IPS-NIHi11 (cell line): ENCODE measurements at places on chromosomes 1 and 21.

DNA sequence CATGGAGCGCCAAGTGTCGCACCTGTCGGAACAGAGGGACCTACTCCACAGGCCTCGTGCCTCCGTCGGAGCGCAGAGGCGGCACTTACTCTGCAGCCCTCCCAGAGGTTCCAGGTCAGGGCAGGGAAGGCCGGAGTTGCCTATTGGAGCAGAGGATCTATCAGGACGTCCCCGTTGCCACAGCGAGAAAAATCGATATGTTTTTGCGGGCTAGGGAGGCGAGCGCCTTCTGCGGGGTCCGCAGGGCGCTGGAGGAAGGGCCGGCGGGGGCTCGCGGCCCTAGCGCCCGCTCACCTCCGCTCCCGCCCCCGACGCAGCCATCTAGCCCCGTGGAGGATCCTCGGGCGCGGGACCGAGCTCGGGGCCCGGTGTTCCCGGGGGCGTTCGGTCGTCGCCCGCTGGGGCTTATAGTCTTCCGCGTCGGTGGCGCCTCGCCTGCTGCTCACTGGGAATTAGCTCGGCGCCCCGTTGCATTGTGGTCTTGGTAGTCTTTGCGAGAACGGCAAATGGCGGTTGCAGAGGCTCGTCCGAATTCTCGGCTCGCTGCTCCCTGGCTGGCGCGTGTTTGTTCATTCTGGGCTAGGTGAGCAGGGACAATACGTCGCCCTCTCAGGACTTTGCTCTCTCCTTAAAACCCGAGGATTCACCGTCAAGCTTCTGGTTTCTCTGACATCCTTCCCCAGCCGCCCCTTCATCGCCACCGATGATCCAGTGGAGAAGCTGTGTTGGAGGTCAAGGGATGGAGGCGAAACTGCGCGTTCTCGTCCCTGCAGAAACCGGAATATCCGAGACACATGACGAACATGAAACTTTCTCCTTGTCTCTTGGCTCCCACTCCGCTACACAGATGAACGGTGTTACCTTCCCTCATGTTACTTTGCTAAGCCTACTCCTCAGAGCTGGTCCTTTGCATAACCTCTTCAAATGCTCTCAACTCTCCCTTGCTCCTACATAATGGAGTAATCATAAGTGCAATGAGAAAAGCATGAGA, at the start of gene JTB:
Gene JTB (minus strand): TSS at position 425 of the 991 bp plus-strand sequence. CDS start 422 bp downstream, at position 3.
- peak; percentile 90 for DNase-seq

DNA sequence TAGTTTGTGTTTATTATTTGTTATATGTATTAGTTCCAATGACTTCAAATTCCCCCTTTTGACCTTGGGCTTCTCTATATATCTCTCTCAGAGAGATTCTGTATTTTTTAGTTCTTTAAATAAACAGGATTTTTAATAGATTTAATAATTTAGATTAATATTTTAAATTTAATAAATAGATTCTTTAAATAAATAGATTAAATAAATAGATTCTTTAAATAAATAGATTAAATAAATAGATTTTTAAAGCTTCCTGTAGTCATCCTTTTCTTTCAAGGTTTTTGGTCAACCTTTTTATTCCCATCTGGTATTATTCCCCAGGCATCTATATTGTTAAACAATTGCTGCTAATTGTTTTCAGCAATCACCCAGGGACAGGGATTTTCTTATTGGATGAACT, 721.9 kb upstream of the ADAMTS5 start:
- no peak for DNase-seq

- no peak for DNase-seq
These were observed 120.9 kb upstream of the PRDX6 start for GRCh38 chr1:173356191-173356762.

- no peak for DNase-seq
These were observed 22.0 kb downstream of the DONSON start for GRCh38 chr21:33566514-33566913.

DNA sequence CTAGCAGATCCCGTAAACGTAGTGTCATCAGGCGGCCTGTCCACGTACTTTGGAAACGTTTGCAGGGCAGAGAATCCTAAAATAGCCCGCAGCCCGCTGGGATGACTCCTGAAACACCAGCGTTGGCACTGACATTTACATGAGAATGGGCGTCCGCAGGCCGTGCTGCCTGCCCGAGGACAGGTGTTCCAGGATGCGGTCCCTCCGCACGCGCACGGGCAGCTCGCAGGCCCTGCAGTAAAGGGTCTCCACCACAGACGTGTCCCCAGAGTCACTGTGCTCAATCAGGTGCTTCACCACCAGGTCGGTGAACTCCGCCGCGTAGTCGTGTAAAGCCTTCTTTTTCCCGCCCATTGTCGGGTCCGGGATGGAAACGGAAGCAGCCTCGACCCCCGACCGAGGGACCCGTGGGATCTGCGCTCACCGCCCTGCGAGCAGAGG, 5.8 kb upstream of the CCDC27 start:
- DNase-seq: peak; percentile 58
